NCI-H2107 (cell line): ENCODE measurements at places on chromosomes 2 and 18.

- DNase-seq: no peak
These were observed 35.6 kb downstream of the BMP10 start for GRCh38 chr2:68835621-68836020.

DNA sequence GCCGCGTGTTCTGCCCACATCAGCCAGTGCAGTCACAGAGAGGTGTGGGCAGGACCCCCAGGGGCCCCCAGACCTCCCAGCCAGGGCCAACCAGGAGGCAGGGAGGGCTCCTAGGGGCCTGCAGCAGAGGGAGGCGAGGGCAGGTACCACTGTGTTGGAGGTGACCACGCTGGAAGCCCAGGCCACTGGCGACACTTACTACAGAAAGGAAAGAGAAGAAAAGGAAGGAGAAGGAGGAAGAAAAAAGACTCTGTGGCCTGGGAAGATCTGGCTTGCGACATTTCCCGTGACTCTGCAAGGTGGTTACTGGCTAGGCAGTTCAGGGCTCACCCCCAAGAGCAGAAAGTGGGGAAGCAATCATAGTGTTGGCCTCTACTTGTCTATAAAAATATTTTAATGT, 98.1 kb upstream of the BCL2L11 start:
- DNase-seq: no peak

DNA sequence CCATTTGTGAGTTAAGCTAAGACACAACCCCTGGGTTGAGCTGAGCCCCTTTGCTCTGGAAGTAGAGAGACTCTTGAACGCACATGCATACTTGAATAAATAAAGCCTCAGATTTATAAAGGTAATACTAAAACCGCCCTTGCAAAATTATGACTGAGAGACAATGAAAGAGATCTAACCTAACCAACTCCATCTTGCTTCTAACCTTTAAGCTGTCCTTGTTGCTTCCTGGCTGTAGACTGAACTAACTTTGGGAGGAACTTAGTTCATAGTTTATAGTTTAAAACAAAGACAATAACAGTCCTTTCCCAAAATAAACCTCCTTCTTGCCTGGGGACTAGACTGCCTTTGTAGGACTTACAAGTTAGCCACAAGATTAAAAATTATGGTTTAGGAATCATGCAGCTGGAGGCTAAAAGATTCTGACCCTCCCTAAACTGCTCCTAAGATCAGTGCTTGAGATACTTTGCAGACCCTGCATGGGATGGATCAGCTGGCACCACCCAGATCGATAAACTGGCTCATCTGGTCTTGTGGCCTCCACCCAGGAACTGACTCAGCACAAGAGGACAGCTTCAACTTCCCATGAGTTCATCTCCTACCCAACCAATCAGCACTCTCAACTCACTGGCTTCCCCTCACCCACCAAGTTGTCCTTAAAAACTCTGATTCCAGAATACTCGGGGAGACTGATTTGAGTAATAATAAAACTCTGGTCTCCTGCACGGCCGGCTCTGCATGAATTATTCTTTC, 240.2 kb upstream of the SLC14A2 start:
- DNase-seq: no peak

DNA sequence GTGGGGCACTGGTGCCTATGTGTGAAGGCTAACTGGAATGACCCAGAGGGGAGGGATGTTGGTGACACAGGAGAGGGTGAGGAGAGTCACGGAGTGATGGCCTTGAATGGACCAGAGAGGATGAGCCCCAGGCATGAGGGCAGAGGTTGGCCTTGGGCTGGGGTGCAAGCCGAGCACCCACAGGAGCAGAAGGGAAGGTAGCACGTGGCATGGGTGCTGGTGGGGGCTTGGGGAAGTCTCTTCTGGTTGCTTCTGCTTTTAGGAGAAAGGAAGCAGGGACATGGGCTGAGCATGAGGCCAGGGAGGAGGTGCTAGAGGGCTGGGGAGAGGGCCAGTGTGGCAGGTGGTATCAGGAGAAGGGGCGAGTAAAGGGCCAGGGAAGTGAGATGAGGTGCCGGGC, 183.8 kb downstream of the DYSF start:
- no peak for DNase-seq

- DNase-seq: no peak
These were observed at the start of gene ARHGAP15 for GRCh38 chr2:143128681-143129580. Gene ARHGAP15, plus strand, starts transcription at chr2:143129419.

DNA sequence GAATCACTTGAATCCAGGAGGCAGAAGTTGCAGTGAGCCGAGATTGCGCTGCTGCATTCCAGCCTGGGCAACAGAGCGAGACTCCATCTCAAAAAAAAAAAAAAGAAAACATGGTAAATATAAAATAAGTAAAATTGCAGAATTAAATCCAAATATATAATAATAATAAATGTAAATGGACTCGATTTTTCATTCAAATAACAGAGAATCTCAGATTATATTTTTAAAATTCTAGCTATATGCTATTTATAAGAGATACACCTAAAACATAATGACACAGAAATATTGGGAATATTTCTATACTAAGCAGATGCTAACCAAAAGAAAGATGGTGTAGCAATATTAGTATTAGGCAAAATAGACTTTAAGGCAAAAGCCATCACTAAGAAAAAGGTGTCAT, 15.1 kb upstream of the NEURL3 start:
- no peak for DNase-seq

DNA sequence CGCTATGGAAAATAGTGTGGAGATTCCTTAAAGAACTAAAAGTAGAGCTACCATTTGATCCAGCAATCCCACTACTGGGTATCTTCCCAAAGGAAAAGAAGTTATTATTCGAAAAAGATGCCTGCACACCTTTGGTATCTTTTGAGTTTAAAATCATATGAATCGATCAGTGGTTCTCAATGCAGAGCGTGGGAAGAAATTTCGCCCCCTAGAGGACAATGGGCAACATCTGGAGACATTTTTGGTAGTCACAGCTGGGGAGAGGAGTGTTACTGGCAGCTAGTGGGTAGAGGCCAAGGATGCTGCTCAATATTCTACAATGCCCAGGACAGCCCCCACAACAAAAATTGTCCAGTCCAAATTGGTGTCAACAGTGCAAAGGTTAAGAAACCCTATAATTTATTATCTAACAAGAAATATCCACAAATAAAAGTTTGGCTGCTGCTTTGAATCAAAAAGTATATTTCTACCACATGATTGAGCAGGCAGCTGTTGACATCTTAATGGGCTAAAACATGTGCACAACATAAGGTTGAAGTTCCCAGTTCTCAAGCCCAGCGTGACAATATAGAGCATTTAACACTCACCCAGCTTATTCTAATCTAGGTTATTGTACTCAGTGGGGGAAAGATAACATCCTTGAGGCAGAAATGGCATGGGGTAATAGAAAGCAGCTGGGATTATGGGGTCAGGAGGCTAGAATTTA, 425.7 kb downstream of the LRATD1 start:
- no peak for DNase-seq

- DNase-seq: no peak
These were observed 103.2 kb downstream of the INHBB start for GRCh38 chr2:120448961-120449810.

- no peak for DNase-seq
These were observed 1.1 kb upstream of the EPC2 start for GRCh38 chr2:148643421-148643820.

DNA sequence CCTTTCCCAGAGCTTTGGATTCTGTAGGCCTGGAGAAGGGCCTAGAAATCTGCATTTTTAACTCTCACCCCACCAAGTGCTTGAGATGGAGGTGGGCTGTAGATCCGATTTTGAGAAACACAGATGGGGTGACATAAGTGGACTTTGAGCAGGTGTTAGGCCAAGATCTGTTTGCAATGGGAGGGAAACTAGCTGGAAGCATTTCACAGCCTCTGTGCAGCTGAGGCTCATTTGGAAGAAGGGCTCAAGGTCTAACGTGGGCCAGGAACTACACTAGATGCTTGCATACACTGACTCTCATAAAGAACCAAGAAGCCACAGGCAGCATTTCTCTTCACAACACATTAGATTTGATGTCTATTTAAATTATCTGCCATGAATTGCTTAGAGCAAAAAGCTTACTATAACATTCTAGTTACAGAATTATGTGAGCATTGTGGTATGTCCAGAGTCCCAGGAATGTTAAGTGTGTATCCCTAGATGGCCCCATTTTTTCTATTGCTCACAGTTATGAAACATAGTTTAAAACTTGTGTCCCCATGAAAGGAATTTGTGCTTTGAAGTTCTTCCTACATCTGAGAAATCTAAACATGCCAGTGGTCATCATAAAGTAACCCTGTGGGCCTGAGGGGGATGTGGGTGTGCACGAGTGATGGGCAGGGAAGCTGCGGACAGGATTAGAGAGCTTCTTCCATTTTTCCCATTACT, 77.2 kb downstream of the CD28 start:
- no peak for DNase-seq
